ENCODE measurements at places on chromosomes 6 and 20. TPM values are rescaled to one million over a fixed set of nuclear protein-coding genes. Genes with fewer than 3 reads are reported as not detected.

DNA sequence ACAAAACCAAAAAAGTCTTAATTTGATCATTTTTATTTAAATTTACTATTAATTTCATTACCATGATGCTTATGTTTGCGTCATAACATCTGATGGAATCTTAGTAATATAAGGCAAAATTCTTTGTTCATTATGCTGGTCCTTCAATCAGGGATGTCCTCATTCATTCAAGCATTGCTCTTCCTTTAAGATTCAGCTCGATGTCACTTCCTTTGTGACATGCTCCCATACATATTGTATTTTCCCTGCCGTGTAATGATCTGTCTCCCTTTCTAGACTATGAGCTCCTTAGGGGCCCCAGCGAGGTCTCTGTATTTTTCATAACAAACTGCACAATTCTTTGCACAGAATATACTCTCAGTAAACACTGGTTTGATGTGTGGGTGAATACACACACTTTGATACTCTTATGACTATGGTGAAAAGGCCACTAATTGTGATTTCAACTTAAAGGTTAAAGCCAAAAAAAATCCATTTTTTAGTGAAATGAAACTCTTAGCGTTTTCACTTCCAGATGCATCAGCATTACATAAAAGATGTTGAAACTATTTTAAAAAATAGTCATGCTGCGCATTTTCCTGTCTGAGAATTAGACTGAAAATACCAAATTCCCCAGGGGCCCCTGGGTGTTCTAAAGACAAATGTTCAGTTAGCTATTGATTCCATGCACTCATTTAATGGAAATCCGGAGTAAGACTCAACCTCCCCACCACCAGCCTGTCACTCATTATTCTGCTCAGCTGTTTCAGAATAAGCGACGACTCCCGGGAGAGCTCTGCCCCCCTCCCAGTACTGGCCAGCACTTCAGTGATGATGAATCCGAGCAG, 169.7 kb downstream of the ATXN1 start:
- peak overlapping the region; percentile 93 for H3K27ac ChIP-seq
- H3K27me3 ChIP-seq, result no peaks in the 10 kb centered on the region
- H3K36me3 ChIP-seq, result peaks cover 34% of the 10 kb centered on the region
- DNase-seq, result peak; percentile 17
- H3K4me1 ChIP-seq, result peaks cover 19% of the 10 kb centered on the region

GRCh38 chr20:37162646-37163045, 16.5 kb upstream of the RPN2 start:
- H3K4me3 ChIP-seq, result no peak overlapping the region
- peaks cover 3% of the 10 kb centered on the region for H3K4me1 ChIP-seq
- H3K27me3 ChIP-seq, result no peaks in the 10 kb centered on the region
- DNase-seq, result no peak
- H3K36me3 ChIP-seq, result no peaks in the 10 kb centered on the region
- no peak overlapping the region for H3K27ac ChIP-seq

- no peak for DNase-seq
- peaks cover 5% of the 10 kb centered on the region for H3K4me1 ChIP-seq
Observed at GRCh38 chr20:23086931-23087411, 847 bp upstream of the CD93 start.

DNA sequence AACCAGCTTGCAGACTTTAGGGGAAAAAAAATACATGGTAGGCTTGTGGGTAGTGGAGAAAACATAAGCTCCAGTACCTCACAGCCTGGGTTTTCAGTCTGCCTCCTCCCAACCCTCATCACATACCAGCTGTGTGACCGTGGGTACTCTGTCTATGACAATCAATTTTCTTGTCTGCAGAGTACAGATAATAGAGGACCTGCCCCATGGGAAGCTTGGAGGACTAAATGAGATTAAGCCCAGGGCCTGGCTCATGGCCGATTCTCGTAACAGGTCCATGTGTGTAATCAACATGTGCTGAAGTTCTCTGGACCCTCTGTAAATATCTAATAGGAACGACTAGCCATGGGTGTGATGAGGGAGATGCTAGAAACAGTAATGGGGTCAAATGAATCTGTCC, 34.0 kb downstream of the NT5E start:
- H3K36me3 ChIP-seq, result no peaks in the 10 kb centered on the region
- DNase-seq, result no peak
- H3K4me3 ChIP-seq, result no peak overlapping the region

GRCh38 chr20:63702036-63702665, 5.6 kb downstream of the ARFRP1 start:
- no peak for DNase-seq
- H3K4me3 ChIP-seq, result no peak overlapping the region

- no peaks in the 10 kb centered on the region for H3K27me3 ChIP-seq
- H3K36me3 ChIP-seq, result no peaks in the 10 kb centered on the region
- no peak overlapping the region for H3K4me3 ChIP-seq
- H3K4me1 ChIP-seq, result no peaks in the 10 kb centered on the region
- no peak for DNase-seq
Observed at GRCh38 chr20:24583169-24583792, 113.9 kb downstream of the SYNDIG1 start.

DNA sequence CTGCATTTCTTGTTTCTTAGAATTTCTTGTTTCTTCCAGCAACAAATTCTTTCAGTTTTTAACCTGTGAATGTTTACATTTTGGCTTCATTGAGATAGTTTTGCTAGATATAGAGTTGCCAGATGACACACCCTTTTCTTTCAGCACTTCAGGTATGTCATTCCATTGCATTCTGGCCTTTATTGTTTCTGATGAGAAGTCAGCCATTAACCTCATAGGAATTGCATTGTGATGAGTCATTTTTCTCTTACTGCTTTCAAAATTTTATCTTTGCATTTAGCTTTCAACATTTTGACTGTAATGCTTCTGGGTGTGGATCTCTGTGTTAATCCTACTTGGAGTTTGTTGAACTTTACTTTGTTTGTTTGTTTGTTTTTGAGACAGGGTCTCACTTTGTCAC, 440.3 kb upstream of the HS3ST5 start:
- H3K4me3 ChIP-seq, result no peak overlapping the region
- DNase-seq, result no peak
- H3K27ac ChIP-seq, result no peak overlapping the region
- H3K4me1 ChIP-seq, result no peaks in the 10 kb centered on the region
- no peaks in the 10 kb centered on the region for H3K27me3 ChIP-seq
- H3K36me3 ChIP-seq, result no peaks in the 10 kb centered on the region

DNA sequence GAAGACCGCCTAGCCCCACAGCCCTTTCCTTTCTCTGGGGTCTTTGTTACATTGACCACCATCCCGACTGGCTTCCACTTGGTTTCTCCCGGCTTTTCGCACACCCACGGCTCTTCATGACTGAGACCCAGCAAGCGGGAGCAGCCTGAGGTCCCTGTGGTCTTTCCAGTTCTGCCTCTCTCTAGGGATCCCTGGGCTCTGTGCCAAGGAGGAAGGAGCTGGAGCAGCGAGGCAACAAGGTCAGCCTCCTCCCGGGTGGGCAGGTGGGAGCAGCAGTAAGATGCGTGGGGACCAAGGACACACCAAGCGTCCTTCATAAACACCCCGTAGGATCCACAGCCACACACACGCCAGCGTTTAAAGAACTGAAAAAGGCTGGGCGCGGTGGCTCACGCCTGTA, 29.6 kb upstream of the MRGBP start:
- H3K27ac ChIP-seq, result no peak overlapping the region
- H3K4me1 ChIP-seq, result peaks cover 9% of the 10 kb centered on the region
- no peaks in the 10 kb centered on the region for H3K27me3 ChIP-seq

DNA sequence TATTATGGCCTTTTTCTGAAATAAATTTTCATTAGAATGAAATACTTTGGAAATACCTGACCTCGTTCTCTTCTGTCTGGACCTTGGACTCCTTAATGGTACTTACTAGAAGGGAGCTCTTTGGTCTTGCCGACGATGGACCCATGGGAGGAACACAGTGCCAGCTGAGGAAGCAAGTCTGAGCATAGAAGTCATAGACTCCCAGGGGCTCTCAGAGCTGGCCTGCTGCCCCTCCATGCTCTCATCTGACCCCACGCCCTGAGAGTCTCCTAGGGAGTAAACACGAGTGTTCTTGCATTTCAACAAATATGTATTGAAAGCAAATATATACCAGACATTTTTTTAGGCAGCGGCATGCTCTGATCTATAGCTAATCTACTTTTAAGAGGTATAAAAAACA, 87.8 kb downstream of the PLEKHG1 start:
- H3K36me3 ChIP-seq, result no peaks in the 10 kb centered on the region
- H3K4me3 ChIP-seq, result no peak overlapping the region
- H3K27me3 ChIP-seq, result no peaks in the 10 kb centered on the region
- no peak overlapping the region for H3K27ac ChIP-seq
- no peaks in the 10 kb centered on the region for H3K4me1 ChIP-seq

DNA sequence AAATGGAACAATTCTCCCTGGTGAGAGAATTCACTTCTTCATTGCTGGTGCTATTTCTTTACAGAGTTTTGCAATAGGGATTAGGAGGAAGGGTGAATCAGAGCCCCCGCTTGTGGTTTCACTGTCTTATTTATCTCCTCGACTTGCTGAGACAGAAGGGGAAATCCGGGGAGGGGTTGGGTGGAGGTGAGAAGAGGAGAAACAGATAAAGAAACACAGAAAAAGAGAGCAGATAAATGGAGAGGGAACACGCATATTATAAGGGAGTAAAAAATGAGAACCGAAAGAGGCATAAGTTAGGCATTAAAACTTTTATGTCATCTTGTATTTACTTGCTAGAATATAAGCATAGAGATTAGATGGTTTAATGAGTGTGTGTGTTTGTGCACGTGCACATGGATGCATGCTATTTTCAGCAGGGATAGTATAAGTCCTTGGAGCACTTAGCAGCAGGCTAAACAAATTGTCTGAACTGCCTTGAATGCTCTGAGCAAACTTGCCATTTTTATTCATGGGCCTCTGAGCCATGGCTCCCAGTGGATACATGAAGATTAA, 105.0 kb downstream of the OLIG3 start:
- H3K27me3 ChIP-seq, result no peaks in the 10 kb centered on the region
- peak overlapping the region; percentile 0 for H3K27ac ChIP-seq

- H3K27ac ChIP-seq, result no peak overlapping the region
- no peaks in the 10 kb centered on the region for H3K4me1 ChIP-seq
- no peak for DNase-seq
- H3K36me3 ChIP-seq, result no peaks in the 10 kb centered on the region
Observed at GRCh38 chr6:11890849-11891248, 112.2 kb upstream of the ADTRP start.

DNA sequence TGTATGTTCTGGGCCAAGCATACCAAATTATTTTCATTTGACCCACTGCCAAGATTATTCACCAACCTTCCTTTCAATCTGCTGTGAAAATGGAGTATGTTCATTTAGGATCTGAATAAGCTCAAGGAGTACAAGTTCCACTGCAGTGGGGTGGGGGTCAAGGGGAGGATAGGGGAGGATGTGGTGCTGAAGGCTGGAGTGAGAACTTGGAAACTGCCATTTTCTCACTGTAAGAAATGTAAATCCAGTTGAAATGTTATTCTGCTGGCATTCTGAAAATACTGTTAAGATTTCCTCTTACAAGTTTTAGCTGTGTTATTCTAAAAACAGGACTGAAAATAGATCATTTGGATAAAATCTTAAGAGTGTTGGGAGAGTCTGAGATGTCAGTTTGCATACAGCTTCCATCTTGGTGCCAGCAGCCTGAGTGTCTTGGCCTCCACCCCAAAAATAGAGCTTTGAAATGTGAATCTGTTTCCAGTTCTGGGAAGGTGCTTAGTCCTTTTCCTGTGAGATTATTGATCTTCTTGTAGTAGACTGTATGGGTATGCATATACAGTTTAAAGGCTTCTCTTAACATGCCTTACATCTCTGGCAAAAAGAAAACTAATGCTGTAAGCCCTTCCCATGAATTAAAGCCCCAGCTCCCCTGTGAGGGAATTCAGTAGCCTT, 84.3 kb downstream of the CTNNBL1 start:
- H3K4me3 ChIP-seq, result no peak overlapping the region
- H3K4me1 ChIP-seq, result peaks cover 9% of the 10 kb centered on the region
- no peak for DNase-seq
- no peaks in the 10 kb centered on the region for H3K27me3 ChIP-seq
- H3K36me3 ChIP-seq, result peaks cover 37% of the 10 kb centered on the region

OR2H2 gene
- total RNA-seq, result not detected

FAM135A gene
- total RNA-seq, result 6.5 TPM

ADRM1 gene
- total RNA-seq, result 139 TPM

SLC22A2 gene
- not detected for total RNA-seq

TBCC gene
- 18.3 TPM for total RNA-seq

TOX2 gene
- total RNA-seq, result 0.52 TPM

CST5 gene
- total RNA-seq, result not detected

DEFB132 gene
- total RNA-seq, result not detected

Data from activated naive CD8-positive, alpha-beta T cell treated with anti-CD3 and anti-CD28 coated beads for 36 hours (primary cell).